ENCODE measurements at places on chromosomes 4 and X. TPM values are rescaled to one million over a fixed set of nuclear protein-coding genes. Genes with fewer than 3 reads are reported as not detected.
A peak's percentile ranks its signal among the peaks of the same experiment; 100 is the strongest.

DNA sequence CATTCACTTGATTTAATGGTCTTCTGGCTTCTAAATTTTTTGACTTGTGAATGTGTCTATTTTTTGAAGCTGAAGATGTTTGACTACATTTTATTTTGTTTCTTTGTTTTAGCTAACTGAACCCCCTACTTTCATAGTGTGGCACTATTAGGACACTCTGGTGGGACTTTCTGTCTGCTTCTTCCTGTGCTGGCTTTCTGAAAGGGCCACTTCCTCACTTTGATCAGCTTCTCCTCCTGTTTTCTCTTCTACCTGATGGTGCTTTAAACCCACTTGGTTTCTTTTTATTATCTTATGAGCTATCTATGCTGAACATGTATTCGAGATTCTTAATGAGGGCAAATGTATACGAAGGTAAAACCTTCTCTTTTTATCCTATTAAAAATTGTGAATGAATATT is 186.1 kb upstream of the CASK start:
- H3K27ac ChIP-seq, result no peak overlapping the region
- no peaks in the 10 kb centered on the region for H3K4me1 ChIP-seq
- H3K4me3 ChIP-seq, result no peak overlapping the region
- DNase-seq, result no peak

DNA sequence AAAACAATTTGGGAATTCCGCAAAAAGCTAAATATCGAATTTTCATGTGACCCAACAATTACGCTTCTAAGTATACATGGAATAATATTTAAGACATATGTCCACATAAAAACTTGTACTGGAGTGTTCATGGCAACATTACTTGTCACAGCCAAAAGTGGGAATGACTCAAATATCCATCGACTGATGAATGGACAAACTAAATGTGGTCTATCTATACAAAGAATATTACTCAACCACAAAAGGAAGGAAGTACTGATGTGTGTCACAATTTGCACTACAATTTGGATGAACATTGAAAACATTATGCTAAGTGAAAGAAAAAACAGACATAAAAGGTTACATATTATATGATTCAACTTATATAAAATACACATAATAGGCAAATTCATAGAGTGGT is 71.9 kb downstream of the AFF2 start:
- DNase-seq, result no peak
- H3K36me3 ChIP-seq, result no peaks in the 10 kb centered on the region
- no peak overlapping the region for H3K27ac ChIP-seq
- H3K4me3 ChIP-seq, result no peak overlapping the region
- no peaks in the 10 kb centered on the region for H3K27me3 ChIP-seq

DNA sequence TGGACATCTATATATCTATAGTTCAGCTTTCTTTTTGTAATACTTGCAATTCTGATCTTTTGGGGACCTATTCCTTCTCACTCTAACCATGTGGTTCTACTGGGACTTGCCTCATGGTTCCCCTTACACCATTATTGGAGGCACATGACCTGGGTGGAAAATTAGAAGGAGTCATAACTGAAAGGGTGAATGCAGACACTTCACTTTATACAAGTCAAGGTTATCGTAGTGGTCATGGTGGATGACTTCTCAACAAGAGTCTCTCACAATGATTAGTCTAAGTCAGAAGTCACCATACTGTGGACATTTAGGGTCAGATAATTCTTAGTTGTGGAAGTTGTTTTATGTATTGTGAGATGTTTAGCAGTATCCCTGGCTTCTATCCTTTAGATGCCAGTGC is 10.5 kb upstream of the EIF4E start:
- no peak for DNase-seq
- H3K4me3 ChIP-seq, result no peak overlapping the region
- H3K4me1 ChIP-seq, result no peaks in the 10 kb centered on the region
- no peak overlapping the region for H3K27ac ChIP-seq

DNA sequence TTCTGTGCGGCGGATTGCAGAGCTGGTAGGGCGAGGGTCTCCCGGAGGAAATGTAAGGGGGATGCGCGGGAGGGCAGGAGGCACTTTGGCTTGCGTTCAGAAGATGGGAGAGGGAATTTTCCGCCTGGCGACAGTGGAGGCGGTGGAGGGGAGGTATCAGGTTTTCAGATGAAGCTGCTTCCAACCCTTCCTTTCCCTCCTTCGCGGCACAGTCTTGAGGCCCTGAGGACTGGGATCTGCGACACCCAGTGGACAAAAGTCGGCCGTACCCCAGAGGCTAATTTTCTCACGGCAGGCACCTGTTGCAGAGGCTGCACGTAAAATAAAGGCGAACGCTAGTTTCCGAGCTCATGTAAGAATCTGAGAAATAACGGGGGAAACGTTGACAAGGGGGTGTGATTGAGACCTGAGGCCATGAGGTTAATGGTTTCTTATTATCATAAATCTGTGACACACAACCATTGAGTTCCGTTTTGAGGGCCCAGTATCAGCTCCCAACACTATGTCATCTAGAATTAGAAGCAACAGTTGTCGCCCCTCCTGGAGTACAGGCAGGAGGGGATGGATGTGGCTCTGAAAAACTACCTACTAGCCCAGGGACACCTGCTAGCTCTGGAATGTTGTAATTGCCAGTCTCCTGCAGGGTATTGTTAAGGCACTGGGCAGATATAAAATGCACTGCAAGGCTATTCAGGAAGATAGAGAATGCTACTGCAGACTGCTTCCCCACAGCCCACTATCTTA is 1.1 kb downstream of the ZCCHC18 start:
- peak overlapping the region; percentile 58 for H3K4me3 ChIP-seq
- no peaks in the 10 kb centered on the region for H3K4me1 ChIP-seq
- H3K27ac ChIP-seq, result peak overlapping the region; percentile 77
- no peaks in the 10 kb centered on the region for H3K36me3 ChIP-seq
- peak; percentile 69 for DNase-seq
- H3K27me3 ChIP-seq, result no peaks in the 10 kb centered on the region

ANXA10 gene
- total RNA-seq, result not detected

GRIA3 gene
- total RNA-seq, result 3.0 TPM

ZFP92 gene
- total RNA-seq, result 1.9 TPM

LUZP4 gene
- total RNA-seq, result not detected

UGT2B15 gene
- not detected for total RNA-seq

C1QTNF7 gene
- 36.8 TPM for total RNA-seq

CHRNA9 gene
- not detected for total RNA-seq

All from sigmoid colon (tissue), 7 donors.